ENCODE measurements at places on chromosomes 12 and 14.

DNA sequence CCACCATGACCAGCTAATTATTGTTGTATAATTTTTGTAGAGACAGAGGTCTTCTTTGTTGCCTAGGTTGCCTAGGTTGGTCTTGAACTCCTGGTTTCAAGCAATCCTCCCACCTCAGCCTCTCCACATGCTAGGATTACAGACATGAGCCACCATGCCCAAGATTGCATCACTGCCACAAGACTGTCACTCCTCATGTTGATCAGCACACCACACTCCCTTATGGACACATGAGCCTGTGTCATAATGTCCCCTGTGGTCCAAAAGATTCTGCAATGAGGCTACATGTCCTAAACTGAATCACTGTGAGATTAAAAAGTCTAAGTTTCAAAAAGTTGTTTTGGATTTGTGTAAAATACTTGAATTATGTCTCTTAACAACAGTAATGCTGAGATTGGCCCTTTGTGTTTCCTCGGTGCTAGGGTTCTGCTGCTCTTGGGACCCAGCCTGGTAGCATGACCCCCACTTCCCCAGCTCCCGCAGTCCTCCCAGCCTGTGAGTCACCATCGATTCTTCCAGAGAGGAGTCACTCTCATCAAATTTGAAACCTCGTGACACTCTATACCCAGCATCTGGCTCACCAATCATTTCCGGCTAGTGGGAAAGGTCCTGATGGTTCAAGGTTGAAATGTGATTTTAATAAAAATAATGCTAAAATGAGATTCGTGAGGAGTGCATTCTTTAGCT is 890.9 kb downstream of the VRK1 start:
- peak; percentile 86 for DNase-seq

GRCh38 chr12:93784339-93785086 is 107.3 kb downstream of the CRADD start:
- peak; percentile 64 for DNase-seq

GRCh38 chr12:95623554-95624170 is 72.4 kb upstream of the USP44 start:
- DNase-seq: peak; percentile 96

- no peak for DNase-seq
These were observed 34.7 kb upstream of the C12orf42 start for GRCh38 chr12:103530307-103531066.

- DNase-seq: no peak
These were observed 212.6 kb downstream of the RAD51B start for GRCh38 chr14:68032154-68032553.

- no peak for DNase-seq
These were observed 12.3 kb downstream of the PPHLN1 start for GRCh38 chr12:42338280-42338679.

DNA sequence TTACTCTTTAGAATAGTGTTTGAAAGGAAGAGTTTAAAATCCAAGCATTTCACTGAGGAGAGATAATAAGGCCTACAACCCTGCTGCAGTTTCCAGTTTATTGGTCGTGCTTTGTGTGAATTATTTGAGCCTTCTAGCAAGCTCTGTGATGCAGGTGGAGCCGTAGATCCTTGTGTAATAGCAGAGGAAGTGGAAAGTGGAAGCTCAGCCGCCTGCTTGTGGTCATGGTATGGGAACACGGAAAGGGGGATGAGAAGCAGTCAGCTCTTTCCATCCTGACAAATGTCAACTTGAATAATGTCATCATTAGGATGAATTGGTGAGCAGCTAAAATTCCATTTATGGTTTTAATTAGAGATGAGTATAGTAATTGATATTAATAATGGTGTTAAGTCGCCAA is 29.1 kb downstream of the SYNE2 start:
- no peak for DNase-seq

DNA sequence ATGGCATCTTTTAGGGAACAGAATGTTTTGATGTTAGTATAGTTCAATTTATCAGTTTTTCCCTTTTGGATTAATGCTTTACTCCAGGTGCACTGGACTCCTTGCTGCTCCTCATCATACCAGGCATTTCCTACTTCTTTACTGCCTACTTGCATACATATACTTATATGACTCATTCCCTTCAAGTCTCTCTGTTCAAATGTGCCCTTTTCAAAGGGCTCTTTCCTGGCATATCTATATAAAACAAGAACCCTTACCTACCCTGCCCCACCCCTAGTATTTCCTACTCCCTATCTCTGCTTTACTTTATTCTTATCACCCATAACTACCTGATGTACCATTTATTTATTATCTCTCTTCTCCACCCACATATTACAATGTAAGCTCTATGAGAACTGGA is 90.6 kb downstream of the CAPZA3 start:
- DNase-seq: no peak

GRCh38 chr12:4121506-4122020 is 152.0 kb upstream of the CCND2 start:
- no peak for DNase-seq

- DNase-seq: no peak
These were observed 32.7 kb downstream of the CFAP54 start for GRCh38 chr12:96521895-96522682.

GRCh38 chr12:117127933-117128823 is 29.0 kb upstream of the TESC start:
- DNase-seq: no peak

DNA sequence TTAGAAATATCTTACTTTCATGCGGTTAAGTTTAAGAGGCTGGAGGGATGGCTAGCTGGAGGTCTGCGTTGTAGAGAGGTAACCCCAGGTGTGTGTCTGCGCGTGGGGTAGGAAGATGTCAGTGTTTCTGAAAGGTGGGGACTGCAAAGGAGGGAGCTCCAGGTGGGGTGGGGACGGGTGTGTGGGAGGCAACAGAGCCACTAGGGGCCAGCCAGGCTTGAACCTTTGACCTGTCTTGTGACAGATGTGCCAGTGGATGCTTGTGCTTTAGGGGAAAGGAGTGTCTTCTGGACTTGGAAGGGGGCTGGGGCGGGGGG is 841 bp downstream of the GLI1 start:
- DNase-seq: no peak

DNA sequence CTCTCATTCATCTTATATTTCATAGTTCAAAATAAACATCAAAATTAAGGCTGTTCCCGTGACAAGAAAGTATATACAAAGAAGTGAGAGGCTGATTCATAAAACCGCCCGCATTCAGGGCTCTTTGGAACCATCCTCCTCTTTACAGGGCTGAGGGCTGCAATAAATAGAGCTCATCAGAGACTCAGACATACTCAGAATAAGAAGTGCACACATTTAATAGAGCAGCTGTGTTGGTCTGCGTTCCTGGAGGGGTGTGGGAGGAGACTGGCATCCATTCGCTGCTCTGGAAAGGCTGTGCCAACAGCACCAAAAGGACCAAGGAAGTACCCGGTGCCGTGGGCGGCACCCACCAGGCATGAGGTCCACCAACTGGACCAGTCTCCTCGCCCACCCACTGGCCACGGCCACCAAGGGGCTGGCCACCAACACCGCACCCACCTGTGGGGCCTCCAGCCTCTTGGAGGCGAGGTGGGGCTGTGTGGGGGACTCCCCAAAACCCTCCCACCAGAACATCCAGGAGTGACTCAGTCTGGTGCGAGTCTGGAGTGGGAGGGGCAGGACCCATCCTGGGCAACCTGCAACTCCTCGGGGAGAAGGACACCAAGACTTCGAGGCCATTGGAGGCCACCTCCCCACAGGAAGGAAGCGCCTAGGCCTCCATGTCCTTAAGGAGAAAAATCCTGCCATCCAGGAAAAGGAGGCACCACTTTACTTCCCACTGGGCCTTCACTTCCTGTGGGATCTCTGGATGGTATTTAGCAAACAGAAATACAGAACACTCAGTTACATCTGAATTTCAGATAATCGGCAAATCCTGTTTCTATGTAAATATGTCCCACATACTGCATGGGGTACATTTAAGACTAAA is 32.7 kb downstream of the VCPKMT start:
- DNase-seq: no peak

- no peak for DNase-seq
These were observed 305.8 kb downstream of the RGS6 start for GRCh38 chr14:72237722-72238666.

- DNase-seq: no peak
These were observed 74.7 kb downstream of the NIN start for GRCh38 chr14:50756300-50756699.

GRCh38 chr12:63874897-63875480 is 30.5 kb downstream of the SRGAP1 start:
- no peak for DNase-seq

DNA sequence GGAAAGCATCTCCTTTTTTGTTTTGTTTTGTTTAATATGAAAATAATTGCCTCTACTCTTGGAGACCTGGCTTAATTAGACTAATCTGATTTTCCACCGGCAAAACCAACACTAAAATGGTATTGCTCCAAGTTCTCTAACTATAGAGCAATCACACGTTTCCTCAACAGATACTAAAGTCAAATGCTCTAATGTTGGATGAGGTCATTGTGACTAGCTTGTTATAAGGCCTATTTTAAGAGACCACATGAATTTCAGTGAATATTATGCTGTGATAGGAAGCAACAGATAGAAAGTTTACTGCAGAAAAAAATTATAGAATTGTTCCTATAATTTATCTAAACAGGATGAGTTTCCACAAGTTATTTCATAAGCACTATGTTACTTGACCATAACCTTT is 3.3 kb upstream of the CCDC196 start:
- no peak for DNase-seq

DNA sequence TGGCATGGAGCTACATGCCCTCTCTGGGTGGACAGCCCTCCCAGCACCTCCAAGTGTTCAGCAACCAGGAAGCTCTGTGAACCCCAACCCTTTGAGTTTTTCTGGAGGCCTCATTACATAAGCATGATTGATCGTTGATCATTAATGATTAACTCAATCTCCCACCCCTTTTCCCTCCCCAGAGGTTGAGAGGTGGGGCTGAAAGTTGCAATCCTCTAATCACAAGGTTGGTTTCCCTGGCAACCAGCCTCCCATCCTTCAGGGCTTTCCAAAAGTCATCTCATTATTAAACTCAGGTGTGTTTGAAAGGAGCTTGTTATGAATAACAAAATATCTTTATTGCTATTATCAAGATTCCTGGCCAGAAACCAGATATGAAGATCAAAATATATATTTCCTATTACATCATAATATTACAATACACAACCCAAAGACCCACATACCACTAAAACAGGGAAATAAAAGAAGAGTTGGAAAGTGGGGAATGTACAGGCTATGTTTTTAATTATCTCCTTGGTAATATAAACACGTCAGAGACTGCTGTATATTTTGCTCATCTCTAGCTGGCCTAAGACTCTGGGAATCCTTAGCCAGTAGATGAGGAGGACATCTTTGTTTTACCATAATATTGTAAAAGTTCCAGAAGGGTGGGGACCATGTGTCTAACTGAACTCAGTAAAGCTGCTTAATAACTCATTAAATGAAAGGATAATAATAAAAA is 73.6 kb downstream of the SSPN start:
- peak; percentile 53 for DNase-seq

DNA sequence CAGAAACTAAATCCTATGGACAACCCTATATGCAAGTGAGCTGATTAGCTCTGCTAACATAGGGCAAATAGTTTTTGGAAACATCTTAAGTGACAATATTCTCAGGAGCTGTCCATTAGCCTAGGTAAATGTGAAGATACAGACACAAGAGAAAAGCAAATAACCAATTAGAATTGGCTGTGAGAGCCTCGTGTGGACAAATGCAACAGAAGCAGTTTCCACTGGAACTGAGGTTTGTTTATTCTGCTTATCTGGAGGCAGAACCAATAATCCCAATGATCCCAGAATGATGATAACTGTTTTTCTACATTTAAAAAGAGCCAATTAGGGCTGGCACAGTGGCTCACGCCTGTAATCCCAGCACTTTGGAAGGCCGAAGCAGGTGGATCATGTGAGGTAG is 43.2 kb upstream of the YAF2 start:
- no peak for DNase-seq

DNA sequence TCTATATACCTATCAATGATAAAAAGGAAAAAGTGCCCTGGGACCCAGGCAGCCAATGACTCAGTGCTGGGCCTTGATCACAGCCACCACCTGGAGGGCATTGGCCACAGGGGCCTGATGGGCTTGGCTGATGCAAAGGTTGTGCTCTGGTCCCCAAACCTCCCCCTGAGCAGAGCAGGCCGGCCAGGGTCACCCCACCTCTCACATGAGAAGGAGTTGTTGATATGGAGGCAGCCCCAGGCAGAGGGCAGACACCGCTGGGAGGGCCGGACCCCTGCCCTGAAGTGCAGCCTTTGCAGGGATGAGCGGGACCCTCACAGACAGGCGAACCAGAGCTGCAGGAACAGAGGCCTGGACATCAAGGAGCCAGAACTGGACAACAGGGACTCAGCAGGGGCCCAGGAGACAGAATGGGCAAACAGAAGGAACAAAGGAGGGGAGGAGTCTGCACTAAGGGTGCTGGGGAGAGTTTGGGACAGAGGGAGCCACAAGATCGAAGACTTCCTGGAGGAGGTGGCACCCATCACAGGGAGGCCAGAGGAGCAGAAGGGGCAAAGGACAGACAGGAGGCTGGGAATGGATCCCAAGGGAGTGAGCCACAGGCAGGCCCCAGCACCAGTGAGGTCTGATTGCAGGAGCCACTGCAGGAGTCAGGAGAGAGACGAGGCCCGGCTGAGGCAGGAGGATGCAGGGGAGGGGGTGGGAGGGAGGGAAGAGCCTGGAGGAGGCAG is 105.0 kb downstream of the TNFAIP2 start:
- DNase-seq: no peak

DNA sequence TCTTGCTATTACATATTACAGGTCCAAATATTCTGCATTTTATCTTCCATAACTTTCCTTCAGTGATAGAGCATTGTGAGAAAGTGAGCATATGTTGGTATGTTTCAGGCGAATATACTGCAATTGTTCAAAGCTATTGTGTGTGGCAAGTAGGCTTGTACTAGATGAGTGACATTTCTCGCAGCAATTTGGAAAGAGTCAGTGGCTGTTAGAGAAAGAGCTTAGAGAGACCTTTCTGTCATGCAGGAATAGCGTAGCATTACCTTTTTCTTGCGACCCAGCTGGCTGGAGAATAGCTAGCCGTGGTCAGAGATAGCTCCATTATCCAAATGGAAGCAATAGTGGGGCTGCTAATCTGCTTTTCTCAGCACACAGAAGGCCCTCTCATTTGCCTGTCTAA is 678.5 kb upstream of the FOXG1 start:
- no peak for DNase-seq

DNA sequence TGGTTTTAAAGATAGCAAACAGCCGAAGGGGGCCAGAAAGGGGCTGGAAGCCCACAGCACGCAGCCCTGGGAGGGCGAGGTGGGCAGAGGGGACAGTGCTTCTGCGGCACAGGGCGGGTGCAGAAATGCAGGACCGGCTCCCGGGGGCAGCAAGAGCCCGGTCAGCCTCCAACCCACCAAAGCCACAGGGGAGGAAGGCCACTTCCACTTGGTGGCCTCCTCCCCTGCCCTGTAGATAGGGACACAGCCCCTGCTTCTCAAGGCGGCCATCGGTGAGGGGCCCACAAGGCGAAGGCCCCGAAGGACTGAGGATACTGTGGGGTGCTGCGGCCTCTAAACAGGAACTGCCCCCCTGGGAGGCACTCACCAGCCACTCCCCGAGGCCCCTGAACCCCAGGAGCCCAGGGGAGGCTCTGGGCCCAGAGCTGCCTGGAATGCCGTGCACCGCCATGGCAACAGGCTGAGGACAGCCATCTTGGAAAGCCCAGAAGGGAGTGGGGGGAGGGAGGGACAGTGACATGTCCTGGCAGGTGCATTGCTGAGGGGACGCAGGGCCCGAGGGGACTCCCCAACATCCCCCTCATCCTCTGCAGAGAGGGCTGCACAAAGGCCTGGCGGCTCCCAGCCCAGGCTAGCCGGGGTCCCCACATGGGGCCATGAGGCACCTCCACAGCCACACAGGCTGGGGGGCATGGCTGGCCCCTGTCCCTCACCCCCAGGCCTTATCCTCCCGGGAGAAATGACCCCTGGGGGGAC is 114.7 kb downstream of the NCOR2 start:
- no peak for DNase-seq

Data from AG10803 (cell line).